Ovary (tissue), 10 donors: ENCODE measurements at places on chromosomes 5 and 9. TPM values are rescaled to one million over a fixed set of nuclear protein-coding genes. Genes with fewer than 3 reads are reported as not detected.

Gene PTGES
- 0.72 TPM for total RNA-seq

Gene NR5A1
- total RNA-seq, result 50.6 TPM

Gene UNC13B
- total RNA-seq, result 14.0 TPM

Gene CDX1
- total RNA-seq, result 0.66 TPM

Gene FOXD4L5
- total RNA-seq, result not detected

Gene TNFSF8
- total RNA-seq, result 1.1 TPM

Gene ENTREP1
- 31.4 TPM for total RNA-seq
